ENCODE measurements at places on chromosomes 13 and 19.

DNA sequence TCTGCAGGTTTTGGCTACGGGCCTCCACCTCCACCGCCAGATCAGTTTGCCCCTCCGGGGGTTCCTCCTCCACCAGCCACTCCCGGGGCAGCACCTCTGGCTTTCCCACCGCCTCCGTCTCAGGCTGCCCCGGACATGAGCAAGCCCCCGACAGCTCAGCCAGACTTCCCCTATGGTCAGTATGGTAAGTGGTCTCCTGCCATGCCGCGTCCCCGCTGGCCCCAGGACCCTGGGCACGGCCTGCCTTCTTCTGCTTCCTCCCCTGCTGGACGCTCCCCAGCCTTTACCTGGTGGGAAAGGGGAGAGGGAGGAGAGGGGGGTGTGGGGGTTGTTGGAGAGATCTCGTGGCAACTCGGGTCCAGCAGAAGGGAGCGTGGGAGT lies 5.7 kb upstream of the RPS15 start:
- DNase-seq = no peak

GRCh38 chr19:7211191-7211951 lies 82.8 kb downstream of the INSR start:
- no peak for DNase-seq

- DNase-seq = no peak
These were observed 117.3 kb downstream of the DLEU7 start for GRCh38 chr13:50726164-50726563.

- DNase-seq = no peak
These were observed 136.5 kb upstream of the GPR12 start for GRCh38 chr13:26896986-26897668.

DNA sequence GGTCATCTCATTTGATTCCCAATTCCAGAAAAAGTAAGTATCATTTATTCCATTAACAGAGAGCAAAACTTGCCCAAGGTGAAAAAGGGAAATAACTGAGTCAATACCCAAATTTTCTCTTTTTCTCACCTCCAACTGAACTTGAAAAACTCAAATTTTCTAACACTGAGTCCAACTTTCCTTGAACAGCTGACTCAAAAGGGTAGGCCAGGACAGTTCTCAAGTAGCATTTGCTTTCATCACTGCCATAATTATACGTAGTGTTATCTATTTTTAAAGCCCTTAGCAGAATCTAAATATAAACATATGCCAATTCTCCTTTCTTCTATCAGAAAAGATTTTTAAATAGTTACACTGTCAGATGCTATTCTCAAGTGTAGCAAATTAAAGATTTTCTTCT lies 3.5 kb downstream of the N4BP2L2 start:
- DNase-seq = no peak

DNA sequence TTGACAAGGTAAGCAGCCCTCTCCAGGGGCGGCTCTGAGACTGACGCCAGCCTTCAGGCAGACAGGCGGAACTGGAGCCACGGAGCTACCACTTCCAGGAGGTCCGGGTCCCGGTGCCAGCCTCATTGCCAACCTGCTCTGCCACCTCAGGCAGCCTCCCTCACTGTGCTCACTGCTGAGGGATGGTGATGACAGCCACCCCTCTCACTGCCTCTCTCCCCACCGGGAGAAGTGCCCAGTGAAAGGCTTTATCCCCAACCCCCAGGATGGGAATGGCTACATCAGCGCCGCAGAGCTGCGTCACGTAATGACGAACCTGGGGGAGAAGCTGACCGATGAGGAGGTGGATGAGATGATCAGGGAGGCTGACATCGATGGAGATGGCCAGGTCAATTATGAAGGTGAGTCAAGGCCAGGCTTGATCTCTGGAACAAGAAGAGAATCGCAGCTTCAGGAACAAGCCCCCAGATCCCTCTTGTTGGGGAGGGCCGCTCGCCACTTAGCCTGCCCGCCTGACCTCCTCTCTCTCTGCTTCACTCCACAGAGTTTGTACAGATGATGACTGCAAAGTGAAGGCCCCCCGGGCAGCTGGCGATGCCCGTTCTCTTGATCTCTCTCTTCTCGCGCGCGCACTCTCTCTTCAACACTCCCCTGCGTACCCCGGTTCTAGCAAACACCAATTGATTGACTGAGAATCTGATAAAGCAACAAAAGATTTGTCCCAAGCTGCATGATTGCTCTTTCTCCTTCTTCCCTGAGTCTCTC lies 7.6 kb downstream of the CALM3 start:
- no peak for DNase-seq

- DNase-seq = peak; percentile 69
These were observed 15.1 kb downstream of the PRAM1 start for GRCh38 chr19:8487137-8487851.

- no peak for DNase-seq
These were observed 815.4 kb downstream of the DACH1 start for GRCh38 chr13:71051573-71051972.

DNA sequence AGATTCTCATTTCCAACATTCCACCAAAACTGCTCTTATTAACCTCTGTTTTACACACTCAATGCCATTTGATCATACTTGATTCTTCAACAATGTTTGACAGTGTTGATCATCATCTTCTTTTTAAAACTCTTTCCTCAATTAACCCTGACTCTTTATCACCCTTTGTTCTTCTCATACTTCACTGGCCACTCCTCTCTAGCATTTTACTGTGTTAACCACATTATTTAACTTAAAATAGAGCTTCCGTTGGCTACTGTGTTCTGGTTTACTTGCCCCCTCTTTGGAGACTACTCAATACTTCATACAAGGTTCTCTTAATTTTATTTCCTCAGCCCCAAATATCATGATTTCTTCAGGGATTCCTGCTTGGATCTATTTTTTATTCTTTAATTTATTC lies 121.1 kb upstream of the SPRY2 start:
- no peak for DNase-seq

DNA sequence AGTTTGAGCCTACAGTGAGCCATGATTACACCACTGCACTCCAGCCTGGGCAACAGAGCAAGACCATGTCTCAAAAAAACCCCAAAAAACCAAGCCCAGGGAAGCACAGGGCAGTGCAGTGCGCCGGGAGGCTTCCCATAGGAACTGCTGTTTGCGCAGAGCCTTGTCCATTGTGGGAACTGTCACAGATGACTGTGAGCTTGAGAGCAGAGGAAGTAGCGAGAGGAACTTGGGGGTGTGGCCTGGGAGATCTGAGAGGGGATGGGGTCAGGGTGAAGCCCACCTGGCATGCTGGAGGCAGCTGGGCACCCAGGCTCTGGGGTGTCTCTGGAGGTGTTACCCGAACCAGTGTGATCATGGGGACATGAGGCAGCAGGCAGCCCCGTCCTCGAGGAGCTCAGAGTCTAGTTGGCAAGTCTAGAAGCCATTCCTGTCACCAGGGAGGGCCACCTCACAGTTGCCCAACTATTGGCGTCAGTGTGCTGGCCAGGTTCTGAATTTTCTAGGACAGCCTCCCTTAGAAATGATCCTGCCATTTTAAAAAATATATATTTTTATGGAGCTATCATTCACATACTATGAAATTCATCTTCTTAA lies 10.4 kb downstream of the KDM4B start:
- no peak for DNase-seq

DNA sequence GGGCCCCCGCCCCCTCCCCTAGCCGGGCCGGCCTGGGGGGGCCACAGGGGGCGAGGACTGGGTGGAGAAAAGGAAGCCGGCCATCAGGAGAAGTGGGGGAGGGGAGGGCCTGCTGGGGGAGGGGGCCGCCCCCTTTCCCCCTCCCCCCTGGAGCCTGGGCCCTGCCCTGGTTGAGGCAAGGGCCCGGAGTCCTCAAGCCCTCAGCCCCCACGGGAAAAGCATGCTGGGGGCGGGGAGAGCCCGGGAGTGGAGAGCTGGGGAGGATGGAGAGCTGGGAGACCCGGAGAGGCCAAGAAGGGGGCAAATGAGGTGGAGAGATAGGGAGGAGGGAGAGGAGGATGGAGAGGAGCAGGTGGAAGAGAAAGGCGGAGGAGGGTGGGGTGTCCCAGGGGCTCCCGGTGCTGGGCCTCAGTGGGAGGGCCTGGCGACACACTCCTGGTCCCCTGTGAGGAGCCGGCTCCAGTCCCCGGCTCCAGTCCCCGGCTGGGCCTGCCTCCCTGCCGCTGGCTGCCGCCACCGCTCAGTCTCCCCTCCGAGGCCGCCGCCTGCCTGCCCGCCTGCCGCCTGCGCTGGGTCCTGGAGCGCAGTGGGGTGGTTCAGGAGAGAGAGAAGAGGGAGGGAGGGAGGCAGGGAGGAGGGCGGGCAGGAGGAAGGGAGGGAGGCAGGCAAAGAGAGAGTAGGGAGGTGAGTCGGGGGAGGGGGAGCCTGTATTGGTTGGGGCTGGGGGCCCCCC lies at the start of gene GRIK5:
TSS of gene GRIK5 (minus strand) at position 588 of the 733 bp plus-strand sequence. CDS start 4,436 bp downstream, outside the sequence.
- no peak for DNase-seq

DNA sequence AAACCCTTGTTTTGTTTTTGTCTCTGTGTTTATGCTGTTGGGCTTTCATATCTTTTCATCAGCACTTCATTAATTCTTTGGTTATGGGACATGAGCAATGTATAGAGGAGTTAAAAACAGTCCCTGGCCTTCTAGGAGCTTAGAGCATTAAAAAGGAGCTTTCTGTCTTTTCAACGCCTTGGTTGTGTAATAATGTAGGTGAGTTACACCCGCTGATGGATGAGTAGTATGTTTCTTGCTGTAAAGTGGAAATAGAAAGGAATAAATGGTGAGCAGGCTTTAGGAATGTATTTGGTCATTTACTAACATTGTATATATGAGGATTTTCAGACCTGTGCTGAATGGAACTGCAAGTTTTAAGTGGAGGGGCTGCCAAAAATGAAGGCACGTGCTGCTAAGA lies 121.5 kb upstream of the RNF113B start:
- DNase-seq = no peak

GRCh38 chr13:93965587-93965986 lies 513.9 kb downstream of the DCT start:
- no peak for DNase-seq

DNA sequence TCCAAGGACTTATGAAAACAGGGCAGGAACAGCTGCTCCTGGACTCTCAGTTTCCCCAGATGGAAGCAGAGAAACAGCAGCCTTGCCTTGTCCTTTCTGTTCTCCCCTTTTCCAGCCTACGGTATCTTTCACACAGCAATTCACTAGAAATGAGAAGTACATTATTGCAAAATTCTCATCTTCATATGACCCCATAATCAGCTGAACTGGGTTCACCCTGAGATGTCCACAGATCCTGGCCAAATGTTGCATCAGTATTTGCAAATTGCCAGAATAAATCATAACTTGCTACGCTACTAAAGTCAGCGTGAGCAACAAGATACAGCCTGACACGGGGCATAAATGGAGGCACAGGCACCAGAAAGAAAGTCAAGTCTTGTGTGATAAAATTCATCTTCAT lies 16.1 kb downstream of the VSTM1 start:
- no peak for DNase-seq

DNA sequence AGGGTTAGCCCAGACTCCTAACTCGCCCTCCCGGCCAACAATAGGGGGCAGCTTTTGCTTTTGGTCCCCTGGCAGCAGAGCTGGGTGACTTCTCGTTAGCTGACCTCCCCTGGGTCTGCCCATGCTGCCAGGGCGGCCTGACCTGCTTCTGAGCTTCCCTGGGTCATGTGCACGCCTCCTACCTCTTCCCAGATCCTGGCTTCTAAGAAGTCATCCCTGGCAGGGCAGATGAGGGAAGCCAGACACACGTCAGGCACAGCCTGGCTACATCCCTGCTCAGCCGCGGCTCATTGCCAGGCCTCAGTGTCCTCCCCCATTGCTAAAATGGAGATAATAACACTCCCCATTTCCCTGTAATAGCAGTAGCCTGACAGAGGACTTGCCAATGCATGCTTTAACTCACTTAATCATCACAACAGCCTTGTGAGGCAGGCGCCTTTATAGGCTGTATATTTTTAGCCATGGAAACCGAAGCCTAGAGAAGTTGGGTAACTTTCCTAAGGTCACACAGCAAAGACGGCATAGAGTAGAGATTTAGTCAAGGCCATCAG lies 2.1 kb downstream of the KCNK6 start:
- DNase-seq = no peak

DNA sequence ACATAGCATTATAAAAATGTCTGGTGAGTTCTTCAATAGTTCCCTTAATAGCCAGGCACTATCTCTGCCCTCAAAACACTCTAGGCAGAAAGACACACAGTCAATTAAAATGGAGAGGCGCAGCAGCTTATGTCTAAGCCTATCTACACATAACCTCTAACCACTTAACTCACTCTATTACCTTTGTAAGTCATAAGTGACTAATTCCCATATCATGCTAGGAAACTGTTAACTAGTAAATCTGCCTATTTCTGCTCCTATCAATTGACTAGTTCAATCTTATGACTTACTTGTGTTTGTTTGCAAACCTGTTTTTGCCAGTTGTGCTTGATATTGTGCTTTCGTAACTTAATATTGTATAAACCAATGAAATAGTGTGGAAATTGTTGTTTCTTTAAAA lies 3.2 kb downstream of the CCDC122 start:
- no peak for DNase-seq

DNA sequence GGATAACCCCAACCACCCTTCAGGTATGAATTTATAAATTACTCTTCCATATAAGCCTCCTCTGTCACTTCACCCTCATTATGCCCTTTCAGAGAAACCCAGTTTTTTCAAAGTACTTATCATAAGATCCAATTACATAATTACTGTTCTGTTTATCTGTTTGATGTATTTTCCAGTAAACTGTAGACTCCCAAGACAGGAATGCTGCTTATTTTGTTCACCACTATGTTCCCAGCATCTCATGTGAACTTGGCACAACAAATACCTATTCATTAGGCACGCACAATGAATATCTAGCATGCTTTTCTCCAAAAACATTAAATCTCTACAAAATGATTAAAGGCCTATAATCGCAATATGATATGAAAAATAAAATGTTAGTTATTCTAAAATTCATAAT lies 13.2 kb downstream of the ENOX1 start:
- no peak for DNase-seq

DNA sequence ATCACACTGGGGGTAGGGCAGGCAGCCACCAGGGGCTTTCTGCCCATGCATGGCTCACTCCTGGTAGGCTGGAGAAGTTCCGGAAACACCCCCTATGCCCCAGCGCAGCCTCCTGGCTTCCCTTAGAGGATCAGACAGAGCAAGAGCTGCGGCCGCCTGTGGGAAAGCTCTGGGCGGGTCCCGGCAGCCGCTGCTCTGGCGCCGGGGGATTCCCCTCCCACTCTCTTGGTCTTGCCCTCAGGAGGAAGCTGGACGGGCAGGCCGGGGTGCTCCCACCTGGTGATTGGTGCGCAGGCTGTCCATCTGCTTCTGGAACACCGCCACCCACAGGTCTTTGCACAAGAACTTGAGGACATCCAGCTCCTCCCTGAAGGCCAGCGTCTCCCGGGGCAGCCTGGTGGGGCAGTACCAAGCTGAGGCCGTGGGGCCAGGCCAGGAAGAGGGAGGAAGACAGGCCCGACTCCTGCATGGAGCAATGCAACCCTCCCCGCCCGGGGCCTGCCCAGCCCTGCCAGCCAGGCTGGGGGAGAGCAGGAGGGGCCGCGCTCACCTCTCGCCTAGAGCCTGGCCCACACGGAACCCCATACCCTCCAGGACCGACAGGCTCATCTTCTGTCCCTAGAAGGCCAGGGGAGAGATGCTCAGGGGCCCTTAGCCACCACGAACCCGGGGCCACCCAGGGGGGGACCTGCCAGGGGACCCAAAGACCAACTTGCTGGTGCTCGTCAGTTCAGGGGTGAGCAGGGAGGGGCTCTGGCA lies 4.0 kb upstream of the NKPD1 start:
- peak; percentile 63 for DNase-seq

- peak; percentile 73 for DNase-seq
These were observed 148.4 kb downstream of the AKAP11 start for GRCh38 chr13:42420304-42420703.
